Activated CD4-positive, CD25-positive, alpha-beta regulatory T cell (primary cell): ENCODE measurements at places on chromosomes 2 and 18.

GRCh38 chr2:63881205-63881604, 39.5 kb downstream of the UGP2 start:
- DNase-seq: no peak

GRCh38 chr2:71789556-71790204, 336.3 kb downstream of the DYSF start:
- no peak for DNase-seq

DNA sequence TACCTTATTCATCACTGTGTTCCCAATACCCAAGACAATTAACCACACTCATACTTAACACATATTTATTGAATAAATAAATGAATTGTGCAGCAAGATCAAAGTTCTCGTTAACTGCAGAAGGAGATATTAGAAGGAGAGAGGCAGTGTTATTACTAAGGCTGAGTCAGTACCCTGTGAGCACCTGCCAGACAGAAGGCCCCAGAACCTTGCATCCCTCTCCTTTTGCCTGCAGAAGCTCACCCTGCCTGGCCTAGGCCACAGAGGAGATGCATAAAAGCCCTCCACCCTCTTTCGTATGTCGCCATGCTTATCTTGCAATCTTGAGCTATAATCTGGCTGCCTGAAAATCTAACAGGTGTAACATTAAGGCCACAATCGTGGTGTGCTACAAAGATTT, 20.5 kb upstream of the RNF149 start:
- no peak for DNase-seq

GRCh38 chr2:147482916-147483669, 361.7 kb upstream of the ACVR2A start:
- no peak for DNase-seq

- no peak for DNase-seq
These were observed 12.6 kb downstream of the DRC1 start for GRCh38 chr2:26414311-26414710.

- no peak for DNase-seq
These were observed 38.1 kb upstream of the SLC3A1 start for GRCh38 chr2:44237221-44237620.

GRCh38 chr18:77105028-77105427, 27.6 kb downstream of the MBP start:
- no peak for DNase-seq

DNA sequence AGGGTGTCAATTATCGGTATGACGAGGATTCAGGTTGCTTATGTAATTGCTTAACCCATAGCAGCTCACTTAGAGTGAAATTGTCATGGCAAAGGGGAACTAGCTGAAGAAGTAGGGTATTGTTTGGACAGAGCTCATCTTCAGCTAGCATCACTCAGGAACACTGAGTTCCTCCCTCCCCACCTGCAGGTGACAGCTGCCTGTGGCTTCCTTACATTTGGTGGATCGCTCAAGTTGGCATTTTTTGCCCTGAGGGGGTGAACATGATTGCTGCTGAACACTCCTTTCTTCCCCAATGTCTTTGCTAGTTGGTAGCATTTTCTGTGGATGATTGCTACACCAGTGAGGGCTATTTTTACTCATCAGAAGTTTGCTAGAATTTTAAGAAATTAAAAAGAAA, 86.7 kb upstream of the THUMPD2 start:
- no peak for DNase-seq

- DNase-seq: no peak
These were observed 234.7 kb downstream of the TTC32 start for GRCh38 chr2:19667085-19667484.

DNA sequence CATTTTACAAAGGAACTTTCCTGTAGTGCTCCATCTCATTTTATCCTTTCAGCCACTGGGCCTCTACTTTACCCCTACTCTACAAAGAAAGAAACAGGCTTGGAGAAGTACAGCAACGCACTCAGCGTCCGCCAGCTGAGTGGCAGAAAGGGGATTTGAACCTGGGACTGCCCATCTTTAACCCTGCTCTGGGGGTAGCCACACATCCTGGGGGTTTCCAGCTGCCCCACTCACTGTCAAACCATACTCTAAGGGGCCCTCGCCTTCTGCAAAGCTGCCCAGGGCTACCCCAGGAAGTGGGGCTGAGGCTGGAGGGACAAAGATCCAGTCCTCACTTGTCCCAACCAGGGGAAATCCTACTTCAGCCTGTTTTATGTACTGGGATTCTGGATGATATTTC, 17.9 kb downstream of the HS1BP3 start:
- no peak for DNase-seq

DNA sequence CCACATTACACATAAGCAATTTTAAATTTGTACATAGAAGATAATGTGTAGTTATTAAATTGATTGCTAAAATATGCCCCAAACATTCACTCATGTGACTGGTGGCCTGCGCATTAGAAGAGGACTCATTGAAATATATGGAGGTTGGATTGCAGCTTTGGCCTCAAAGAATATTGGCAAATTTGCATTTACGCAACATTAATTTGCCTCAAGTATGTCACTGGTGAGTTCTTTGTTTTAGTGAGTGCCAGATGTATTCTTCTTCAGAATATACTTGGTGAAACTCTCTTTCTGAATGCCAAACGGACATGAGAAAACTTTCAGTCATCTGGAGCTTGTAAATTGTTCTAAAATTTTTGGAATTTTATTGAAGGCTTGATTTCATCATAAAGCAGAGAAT, 5.9 kb upstream of the EFEMP1 start:
- no peak for DNase-seq

DNA sequence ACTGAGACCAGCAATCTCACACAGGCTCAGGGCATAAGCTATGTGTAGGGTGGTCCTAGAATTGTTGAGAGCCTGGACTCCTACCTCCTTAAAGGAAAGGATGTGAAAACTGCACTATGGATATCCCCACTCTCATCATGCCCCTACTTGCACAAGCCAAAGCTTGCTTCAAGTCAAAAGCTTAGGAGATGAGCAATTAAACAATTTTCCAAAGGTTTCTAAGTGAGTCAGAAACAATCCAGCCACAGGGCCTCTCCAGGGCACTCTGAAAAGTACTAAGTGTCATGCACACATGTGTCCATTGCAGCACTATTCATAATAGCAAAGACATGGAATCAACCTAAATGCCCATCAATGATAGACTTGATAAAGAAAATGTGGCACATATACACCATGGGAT, 215.4 kb downstream of the AFF3 start:
- no peak for DNase-seq

DNA sequence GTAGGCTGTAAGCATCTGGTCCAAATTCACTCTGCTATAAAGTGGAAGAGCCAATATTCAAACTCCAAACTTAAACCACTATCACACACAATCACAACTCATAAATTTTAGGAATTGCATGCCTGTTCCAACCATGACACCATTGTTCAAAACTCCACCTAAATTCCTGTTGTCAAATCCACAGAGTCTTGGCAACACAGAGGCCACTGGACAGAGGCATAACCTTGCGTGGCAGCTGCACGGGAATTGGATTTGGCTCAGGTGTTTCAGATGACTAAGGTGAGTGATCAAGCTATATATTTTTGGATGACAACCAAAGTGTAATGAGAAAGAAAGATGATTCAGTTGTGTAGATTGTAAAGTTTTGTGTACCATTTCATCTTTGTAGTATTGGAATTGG, 422.7 kb upstream of the TNP1 start:
- DNase-seq: no peak

- no peak for DNase-seq
These were observed 853.0 kb upstream of the GCFC2 start for GRCh38 chr2:76563730-76564129.

DNA sequence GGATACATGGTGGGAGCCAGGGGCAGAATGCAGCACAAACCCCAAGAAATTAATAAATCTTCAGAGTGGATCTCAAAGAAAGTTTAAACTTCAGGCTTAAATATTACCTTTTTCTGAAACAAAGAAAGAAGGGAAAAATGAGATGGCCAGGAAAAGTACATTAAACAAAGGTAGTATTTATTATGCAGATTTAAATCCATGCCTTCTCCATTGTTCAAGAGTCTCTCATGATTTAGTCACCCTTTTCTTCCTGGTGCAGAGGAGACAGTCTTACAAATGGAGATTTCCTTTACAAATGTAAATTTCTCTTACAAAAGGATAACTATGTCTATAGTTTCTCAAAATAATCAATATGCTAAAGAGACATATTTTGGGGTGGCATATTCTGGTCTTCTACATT, 33.4 kb upstream of the PPM1B start:
- no peak for DNase-seq

DNA sequence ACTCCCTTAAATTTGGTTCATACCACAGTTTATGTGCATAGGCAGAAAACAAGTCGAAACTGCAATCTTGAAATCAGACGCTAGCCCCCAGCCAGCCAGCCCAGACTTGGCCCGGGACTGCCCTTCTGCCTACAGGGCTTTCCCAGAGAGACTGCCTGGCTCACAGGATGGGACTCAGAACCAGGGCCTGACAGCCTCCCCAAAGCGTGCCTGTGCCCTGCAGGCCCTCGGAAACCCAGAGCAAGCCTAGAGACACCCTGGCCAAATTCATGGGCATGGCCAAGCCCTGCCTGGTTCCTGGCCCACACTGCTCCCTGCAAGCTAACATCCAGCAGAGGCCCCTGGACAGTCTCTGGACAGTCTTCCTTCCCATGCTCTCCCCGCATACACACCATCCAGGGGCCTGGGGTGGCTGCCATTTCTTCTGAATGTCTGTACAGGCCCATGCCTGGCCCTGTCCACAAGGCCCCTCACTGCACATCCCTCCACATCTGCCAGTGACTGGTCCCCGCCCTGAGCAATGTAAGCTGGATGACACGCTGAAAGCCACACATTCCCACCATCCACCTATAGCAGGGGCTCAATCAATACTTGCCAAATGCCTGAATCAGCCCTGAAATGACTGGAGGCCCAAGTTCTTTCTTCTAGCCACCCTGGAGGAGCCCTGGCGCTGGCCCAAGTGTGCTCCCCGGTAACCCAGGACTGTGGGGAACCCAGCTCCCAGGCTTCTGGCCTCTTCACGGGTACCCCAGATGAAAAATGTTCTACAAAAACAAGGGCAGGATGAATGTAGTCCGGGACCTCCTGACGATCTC, 73.1 kb downstream of the HDAC4 start:
- no peak for DNase-seq

- DNase-seq: no peak
These were observed 2.7 kb downstream of the USP40 start for GRCh38 chr2:233563663-233564430.

DNA sequence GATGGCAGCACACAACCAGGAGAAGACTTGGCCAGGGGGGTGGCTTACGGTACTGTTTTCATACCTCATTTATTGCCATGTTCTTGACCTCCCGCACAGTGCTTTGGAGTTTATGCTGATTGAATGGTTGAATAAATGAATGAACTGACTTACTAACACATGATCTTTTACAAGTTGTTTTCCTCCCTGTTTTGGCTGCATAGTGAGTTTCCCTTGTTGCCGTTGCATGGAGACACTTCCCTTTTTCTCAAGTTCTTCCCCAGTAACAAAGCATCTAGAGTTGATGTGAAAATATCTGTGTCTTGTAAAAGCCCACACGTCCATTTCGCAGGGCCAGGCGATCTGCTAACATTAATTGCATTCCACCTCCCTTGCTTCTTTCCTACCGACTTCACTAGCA, 35.7 kb upstream of the RAB1A start:
- no peak for DNase-seq

- DNase-seq: no peak
These were observed 123.9 kb downstream of the ZNF532 start for GRCh38 chr18:58988600-58988999.

GRCh38 chr2:229434187-229434586, 163.1 kb upstream of the PID1 start:
- DNase-seq: no peak

- no peak for DNase-seq
These were observed 250.1 kb downstream of the NDUFA10 start for GRCh38 chr2:239774933-239775622.

- DNase-seq: no peak
These were observed 244.0 kb downstream of the ARL6IP6 start for GRCh38 chr2:152962446-152962845.

GRCh38 chr2:31212659-31213600, 4.4 kb downstream of the CAPN14 start:
- no peak for DNase-seq

DNA sequence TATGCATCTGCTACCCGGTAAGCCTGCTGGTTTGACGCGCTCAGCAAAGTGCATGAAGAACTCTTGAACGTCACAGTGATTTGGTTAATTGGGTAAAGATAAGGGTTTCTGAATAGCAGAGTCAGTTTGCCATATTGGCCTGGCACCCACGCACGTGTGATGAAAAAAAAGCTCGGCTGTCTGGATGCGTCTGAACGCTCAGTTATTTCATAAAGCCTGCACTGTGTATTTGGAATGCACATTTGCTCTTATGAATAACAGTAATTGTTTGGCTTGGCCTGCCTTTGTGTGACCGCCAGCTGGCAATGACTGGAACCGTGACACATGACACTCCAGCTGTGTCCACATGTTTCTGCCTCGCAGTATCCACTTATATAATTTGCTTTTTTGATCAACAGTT, 129.2 kb upstream of the MEIS1 start:
- no peak for DNase-seq

GRCh38 chr18:79799619-79800370, 2.1 kb downstream of the KCNG2 start:
- no peak for DNase-seq

DNA sequence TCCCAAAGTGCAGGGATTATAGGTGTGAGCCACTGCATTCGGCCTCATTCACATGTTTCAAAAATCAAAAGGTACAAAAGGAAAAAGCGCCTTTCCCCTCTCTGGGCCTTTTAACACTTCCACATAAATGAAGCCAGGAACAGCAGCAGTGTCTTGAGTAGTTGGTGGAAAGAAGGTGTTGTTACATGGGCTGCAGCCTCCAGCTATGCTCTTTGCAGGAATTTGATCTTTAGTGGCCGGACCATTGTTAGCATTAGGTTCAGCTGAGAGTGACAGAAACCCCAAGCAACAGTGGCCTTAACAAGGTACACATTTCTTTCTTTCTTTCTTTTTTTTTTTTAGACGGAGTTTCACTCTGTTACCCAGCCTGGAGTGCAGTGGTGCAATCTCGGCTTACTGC, 59.1 kb downstream of the HS6ST1 start:
- no peak for DNase-seq

GRCh38 chr18:51912381-51912780, 427.6 kb upstream of the DCC start:
- no peak for DNase-seq

DNA sequence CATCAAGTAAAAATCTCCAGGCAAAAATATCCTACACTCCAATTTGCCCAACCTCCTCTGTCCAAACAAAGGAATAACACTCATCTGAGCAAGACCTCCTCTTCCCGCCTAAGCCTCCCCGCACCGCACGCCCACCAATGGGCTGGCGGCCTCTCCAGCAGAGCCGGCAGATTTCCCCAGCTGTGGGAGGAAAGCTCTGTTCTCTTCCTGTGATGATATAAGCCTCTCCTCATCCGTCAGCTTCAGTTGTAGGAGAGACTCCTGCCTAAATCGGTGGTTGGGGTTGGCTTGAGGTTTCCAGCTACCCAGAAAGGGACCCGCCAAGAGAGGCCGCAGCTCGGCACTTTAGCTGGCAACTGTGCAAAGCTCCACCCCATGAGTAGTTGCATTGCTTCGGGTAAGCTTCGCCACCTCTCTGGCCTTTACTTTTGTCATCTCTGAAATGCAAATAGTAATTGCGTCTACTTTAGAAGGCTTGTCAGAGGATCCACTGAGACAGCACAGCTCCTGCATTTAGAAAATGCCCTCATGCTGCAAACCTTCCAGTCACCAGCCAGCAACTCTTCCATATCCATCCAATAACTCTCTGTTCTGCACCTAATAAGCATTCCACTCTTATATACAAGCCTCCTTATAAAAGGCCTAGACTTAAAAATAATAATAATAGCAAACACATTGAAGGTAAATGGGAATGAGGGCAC, 146.4 kb downstream of the MYT1L start:
- DNase-seq: no peak
